ENCODE measurements at places on chromosomes 1 and 21.

DNA sequence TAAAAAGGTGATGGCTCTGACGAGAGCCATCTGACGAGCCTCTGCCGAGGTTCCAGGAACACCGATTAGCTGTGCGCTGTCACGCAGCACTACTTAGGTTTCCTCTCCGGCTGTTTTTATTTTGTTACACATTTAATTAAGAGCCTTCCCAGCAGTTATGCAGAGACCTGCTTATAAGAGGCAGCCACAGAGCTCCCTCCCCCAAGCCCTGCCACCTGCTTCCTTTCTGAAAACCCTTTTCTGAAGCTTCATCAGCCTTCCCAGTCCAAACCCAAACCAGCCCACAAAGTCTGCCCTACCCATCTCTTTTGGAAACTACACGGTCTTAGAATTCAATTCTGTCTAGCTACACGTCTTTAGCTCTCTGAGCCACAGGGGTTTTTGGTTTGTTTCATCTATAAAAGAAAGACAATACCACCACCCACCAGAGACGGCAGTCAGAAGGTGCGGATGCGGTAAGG, 49.1 kb downstream of the ERI3 start:
- no peak for DNase-seq

- DNase-seq: no peak
These were observed 7.2 kb upstream of the SLX9 start for GRCh38 chr21:44932408-44933181.

- no peak for DNase-seq
These were observed 1.1 kb upstream of the PHTF1 start for GRCh38 chr1:113760102-113761080.

- no peak for DNase-seq
These were observed 60.6 kb upstream of the ASPM start for GRCh38 chr1:197207081-197207480.

DNA sequence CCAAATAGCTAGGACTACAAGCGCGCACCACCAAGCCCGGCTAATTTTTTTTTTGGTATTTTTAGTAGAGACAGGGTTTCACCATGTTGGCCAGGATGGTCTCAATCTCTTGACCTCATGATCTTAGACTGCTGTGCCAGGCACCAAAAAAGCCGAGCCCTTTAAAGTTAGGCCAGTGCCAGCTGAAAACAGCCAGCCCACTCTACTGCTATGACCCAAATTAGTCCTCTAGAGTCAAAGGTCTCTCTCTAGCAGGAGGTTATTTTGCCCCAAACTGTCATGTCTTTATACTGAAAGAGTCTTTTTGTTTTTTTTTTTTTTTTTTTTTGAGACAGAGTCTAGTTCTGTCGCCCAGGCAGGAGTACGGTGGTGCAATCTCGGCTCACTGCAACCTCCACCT, 9.7 kb upstream of the HHIPL2 start:
- no peak for DNase-seq

DNA sequence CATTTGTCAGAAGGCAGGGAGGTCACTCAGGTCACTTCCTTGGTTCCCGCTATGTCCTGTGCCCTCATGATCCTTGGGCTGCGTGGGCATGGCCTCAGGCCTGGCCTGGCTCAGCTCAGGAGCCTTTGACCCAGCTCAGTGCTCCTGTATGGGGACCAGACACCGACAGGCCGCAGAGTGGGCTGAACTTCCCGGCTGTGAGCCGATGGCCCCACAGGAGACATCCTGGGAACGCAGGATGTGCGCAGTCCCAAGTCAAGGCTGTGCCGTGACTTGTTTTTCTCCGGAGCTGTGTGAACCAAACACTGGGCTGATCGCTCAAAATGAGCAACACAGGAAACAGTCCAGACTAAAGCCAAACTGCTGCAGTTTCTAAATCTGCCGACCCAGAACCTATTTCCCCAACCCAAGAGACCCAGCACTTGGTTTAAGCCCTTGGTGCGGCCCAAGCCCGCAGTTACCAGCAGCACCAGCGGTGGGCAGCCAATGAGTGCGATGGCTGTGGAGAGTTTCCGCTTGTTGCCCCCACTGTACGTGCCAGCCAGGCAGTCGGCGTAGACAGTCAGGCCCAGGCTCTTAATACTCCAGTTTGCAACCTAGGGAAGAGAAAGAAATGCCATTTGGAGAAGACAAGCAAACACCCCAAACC, 92.3 kb upstream of the GCLM start:
- DNase-seq: no peak

- DNase-seq: no peak
These were observed 20.7 kb downstream of the ABCA4 start for GRCh38 chr1:94100129-94100784.

GRCh38 chr1:151837884-151838221, 1.8 kb downstream of the C2CD4D start:
- DNase-seq: no peak

GRCh38 chr1:56265216-56265615, 314.1 kb downstream of the PLPP3 start:
- no peak for DNase-seq

DNA sequence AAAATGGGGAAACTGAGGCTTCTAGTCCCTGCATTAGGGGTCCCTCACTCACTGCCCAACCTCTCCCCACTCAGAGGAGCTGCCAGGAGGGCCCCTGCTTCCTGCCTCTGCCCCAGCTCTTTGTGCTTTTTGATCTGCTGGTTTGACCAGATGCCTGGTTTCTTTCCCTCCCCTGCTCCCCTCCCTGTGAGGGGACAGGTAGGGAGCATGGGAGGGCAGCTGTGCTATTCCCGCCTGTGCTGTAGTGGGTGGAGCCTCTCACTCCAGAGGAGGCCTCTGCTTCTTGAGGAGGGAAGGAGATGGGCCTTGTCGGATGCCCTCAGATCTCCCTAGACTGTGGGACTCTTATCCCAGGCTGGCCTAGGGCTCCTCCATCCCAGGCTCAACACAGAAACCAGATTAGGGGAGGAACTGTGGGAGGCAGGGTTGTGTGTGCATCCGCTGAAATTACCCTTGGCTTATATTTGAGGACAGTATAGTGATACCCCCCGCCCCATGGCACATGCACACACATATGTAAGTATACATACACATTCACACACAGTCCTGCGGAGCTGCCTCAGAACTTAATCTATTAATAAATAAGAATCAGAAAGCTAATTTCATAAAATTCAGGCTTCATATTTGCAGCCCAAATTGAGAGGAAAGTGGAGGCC, 4.6 kb downstream of the BOLA1 start:
- no peak for DNase-seq

Measured in femur (tissue), 1 donor.